ENCODE measurements at places on chromosomes 7 and 10. TPM values are rescaled to one million over a fixed set of nuclear protein-coding genes. Genes with fewer than 3 reads are reported as not detected.

GRCh38 chr7:29184599-29184998 is 10.0 kb upstream of the CHN2 start:
- no peak for DNase-seq

GRCh38 chr10:32943395-32943794 is 14.6 kb downstream of the ITGB1 start:
- DNase-seq, result no peak

Gene KAT6B
- total RNA-seq, result 9.4 TPM

DNA sequence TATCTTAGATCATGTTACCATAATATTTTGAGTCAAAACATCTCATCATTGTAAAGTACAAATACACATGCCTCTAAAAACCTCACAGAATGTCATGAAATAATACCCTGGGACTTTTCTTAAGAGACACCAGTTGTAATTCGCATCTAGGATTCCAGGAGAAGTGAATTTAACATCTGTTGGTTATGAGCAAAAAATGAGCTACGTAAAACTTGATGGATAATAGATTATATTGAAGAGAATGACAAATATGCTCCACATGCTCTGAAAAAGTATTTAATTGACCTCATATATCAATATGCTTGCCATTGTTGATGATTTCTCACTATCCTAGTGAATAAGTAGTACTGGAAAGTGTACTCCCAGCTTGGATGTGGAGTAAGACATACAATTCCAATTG is 227.0 kb downstream of the BBS9 start:
- DNase-seq, result no peak

- no peak for DNase-seq
Observed at GRCh38 chr10:16894821-16895220, 77.6 kb upstream of the RSU1 start.

DNA sequence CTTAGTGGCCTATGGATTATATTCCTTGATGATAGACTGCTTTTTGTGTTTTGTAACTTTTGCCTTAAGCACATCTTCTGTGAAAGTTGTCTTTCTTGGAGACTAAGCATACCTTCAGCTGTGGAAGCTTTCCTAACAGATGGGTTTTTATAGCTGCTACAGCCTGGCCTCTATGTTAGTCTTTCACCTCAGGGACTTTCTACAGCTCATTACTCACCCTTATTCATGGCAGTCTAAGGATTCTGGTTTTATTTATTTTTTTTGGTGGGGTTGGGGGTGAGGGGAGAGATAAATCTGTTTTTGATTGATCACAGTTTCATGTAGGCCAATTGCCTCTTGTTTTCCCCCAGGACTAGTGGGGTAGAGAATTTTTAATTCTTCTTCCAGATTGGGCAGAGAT is 219.9 kb downstream of the DKK1 start:
- DNase-seq, result no peak

Gene WNT8B
- not detected for total RNA-seq

GRCh38 chr10:101071885-101072433 is 10.2 kb downstream of the KAZALD1 start:
- DNase-seq, result no peak

DNA sequence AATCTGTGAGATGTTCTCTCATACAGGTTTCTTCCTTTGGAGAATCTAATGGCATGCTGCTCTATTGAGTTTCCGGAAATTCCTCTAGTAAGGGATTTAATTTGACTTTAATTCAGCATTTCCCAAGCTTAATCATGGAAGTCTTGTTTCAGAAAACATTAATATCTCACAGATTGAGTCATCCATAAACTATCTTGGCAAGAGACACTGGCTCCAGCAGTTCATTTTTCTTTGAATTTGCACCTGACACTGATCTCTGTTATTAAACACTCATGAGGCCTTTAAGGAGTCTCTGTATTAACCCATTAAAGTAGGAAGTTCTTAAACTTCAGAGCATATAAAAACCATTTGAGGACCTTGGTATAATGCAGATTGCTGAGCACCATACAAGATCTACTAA is 3.6 kb upstream of the ITGB8 start:
- no peak for DNase-seq

Gene C1QL3
- total RNA-seq, result not detected

GRCh38 chr10:122849090-122849489 is 3.4 kb upstream of the CUZD1 start:
- no peak for DNase-seq

Gene GLI3
- 0.88 TPM for total RNA-seq

DNA sequence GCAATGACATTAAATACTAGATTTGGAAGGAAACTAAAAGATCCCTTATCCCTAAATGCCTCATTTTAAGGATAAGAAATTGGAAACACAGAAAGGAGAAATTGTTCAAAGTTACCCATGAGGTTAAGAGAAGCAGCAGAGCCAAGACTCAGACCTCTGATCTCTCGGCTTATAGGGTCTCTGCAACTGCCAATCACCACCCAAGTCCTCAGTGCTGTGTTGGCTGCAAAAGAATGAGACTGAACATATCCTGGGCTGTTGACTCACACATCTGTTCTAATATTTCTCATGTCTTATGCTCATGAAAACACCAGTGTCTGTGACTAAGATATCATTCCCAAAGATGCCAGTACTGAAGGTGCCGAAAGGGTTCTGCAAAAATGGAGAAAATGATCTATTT is 153.3 kb downstream of the XPNPEP1 start:
- DNase-seq, result no peak

Gene FXYD4
- total RNA-seq, result not detected

- no peak for DNase-seq
Observed at GRCh38 chr10:70806841-70807240, 8.9 kb upstream of the SGPL1 start.

DNA sequence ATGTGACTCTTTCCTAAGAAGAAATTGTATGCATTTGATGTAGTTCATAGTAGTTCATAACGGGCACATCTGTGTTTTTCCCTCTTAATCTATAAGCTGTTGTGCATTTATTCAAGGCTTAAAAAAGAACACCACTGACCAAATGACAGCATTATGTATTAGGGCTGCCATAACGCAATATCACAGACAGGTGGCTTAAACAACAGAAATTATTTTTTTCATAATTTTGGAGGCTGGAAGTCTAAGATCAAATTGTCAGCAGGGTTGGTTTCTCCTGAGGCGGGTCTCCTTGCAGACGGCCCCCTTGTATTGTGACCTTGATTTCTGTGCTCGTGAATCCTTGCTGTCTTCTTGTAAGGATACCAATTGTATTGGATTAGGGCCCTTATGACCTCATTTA is 627 bp upstream of the SSMEM1 start:
- DNase-seq, result no peak

DNA sequence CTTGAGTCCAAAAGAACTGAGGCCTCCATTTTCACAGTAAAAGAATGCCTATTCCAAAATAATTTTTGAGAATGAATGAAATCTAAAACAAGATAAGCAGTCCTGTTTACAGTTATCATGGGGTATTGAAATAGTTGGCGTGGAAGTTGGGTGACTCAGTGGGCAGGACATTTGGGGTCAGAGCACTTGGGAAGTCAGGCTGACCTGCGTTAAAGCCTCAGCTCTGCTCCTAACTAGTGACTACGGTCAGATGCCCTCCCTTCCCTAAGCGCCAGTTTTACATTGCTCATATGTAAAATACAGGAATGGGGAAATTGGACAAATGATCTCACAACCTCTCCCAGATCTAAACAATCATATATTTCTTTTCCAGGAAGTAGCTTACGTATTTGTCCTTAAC is 2.3 kb upstream of the PAPSS2 start:
- DNase-seq, result no peak

Gene NAT16
- total RNA-seq, result not detected
